A549 treated with Hydrocortisone at 1 μM for 4 hours (cell line): ENCODE measurements at places on chromosomes 5 and 9. TPM values are rescaled to one million over a fixed set of nuclear protein-coding genes. Genes with fewer than 3 reads are reported as not detected.

The ADAMTS12 gene
- total RNA-seq, result 6.1 to 7.8 TPM (median 7.3 TPM) in 5 replicates

The LRRC26 gene
- total RNA-seq, result 0.41 to 1.7 TPM (median 0.93 TPM) in 5 replicates

The EGFLAM gene
- 0.09 to 0.37 TPM (median 0.32 TPM) in 5 replicates for total RNA-seq

The GRXCR2 gene
- not detected in 5 replicates for total RNA-seq
